Effector CD8-positive, alpha-beta T cell (primary cell): ENCODE measurements at places on chromosomes 5 and 9.

GRCh38 chr5:54594181-54594580 is 76.6 kb downstream of the SNX18 start:
- DNase-seq: no peak

- DNase-seq: no peak
Measured at GRCh38 chr5:168328814-168329213, 37.4 kb downstream of the WWC1 start.

- DNase-seq: no peak
Measured at GRCh38 chr5:72160959-72161358, 53.7 kb downstream of the MAP1B start.

DNA sequence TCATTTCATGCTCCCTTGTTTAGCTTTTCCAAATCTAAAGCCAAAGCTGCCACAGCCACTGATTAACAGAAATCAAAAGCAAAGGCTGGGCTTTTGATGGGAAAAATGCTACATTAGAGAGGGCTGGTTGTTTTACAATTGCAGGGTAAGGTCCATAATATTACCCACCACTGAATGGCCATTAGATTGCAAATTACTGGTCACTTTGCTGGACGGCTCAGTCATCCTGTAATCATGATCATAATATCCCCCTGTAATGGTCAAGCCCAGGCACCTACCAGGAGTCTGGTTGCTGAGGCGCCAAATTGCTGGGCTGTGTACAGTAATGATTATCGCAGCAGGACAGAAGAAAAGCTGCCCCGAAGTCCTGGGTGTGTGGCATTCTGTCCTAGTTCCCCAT is 286.5 kb downstream of the ZSWIM6 start:
- DNase-seq: no peak

GRCh38 chr9:71446473-71447411 is 321.6 kb downstream of the CEMIP2 start:
- DNase-seq: no peak

- DNase-seq: no peak
Measured at GRCh38 chr5:127615916-127616315, 33.0 kb upstream of the CTXN3 start.

- no peak for DNase-seq
Measured at GRCh38 chr5:162837155-162837554, 600.2 kb upstream of the CCNG1 start.

- DNase-seq: no peak
Measured at GRCh38 chr9:133369933-133370332, 5.9 kb downstream of the SURF4 start.
